Calu3 (cell line): ENCODE measurements at places on chromosomes 2 and 18. TPM values are rescaled to one million over a fixed set of nuclear protein-coding genes. Genes with fewer than 3 reads are reported as not detected.

DNA sequence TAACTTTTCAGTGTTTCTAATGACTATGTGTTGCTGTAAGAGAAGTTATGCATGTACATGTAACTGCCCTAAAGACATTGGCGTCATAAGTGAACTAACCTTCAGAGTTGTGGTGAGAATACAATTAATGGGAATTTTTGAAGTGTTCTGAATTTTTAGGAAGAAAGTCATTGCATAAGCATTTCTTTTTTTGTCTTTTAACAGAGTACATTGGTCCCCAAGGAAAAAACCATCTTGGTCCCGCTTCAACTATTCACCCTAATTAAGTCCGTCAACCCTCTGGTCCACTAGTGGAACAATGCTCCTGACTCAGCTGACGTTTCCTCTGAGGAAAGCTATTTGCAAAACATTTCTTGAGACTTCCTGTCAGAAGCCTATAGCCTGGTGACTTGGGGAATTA, 41.1 kb upstream of the VIT start:
- no peaks in the 10 kb centered on the region for H3K36me3 ChIP-seq
- no peak for DNase-seq
- H3K27me3 ChIP-seq = no peaks in the 10 kb centered on the region

DNA sequence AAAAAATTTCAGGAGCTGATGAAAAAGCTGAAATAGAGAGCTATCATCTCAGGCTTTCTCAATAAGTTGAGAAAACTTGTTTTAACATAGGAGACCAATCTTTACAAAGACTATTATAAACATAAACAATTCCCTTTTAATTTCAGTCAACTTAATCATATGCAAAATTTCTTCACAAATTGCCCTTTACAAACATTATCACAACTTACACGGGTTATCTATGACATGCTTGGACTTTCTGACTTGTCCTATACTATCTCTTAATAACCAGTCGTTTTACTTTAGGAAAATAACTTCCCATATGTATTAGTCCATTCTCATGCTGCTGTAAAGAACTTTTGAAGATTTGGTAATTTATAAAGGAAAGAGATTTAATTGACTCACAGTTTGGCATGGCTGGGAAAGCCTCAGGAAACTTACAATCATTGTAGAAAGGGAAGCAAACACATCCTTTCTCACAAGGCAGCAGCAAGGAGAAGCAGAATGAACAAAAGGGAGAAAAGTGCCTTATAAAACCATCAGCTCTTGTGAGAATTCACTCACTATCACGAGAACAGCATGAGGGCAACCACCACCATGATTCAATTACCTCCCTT, 1583.7 kb upstream of the CELF4 start:
- H3K4me3 ChIP-seq = no peak overlapping the region
- DNase-seq = no peak
- no peaks in the 10 kb centered on the region for H3K36me3 ChIP-seq
- H3K4me1 ChIP-seq = no peaks in the 10 kb centered on the region
- no peak overlapping the region for H3K27ac ChIP-seq

GRCh38 chr2:75041731-75042600, 83.5 kb downstream of the POLE4 start:
- H3K36me3 ChIP-seq = no peaks in the 10 kb centered on the region
- no peak overlapping the region for H3K27ac ChIP-seq
- DNase-seq = no peak

Gene SERPINB2
- total RNA-seq = 39.2 and 85.1 TPM in 2 replicates

Gene SRD5A2
- not detected in 2 replicates for total RNA-seq
